ENCODE measurements at places on chromosomes 3 and 15.

GRCh38 chr15:61011576-61012336 is 217.3 kb downstream of the RORA start:
- DNase-seq, result no peak

DNA sequence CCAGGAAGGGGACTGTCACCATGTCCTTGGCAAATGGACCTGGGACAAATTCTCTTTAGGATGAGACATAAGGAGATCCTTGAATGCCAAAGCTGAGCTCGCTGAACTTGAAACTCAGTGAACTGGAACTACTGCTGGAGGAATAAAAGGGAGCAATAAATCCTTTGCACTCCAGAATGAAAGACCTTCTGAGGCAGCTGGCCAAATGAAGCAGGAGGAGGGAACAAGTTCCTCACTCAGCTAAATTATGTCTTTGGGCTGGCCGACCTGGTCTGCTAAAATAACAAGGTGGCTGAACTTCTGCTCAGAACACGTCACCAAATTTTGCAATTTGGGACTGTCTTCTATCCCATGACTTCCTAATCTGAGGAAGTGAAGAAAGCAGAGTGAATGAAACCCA is 314.7 kb downstream of the LPP start:
- DNase-seq, result no peak

DNA sequence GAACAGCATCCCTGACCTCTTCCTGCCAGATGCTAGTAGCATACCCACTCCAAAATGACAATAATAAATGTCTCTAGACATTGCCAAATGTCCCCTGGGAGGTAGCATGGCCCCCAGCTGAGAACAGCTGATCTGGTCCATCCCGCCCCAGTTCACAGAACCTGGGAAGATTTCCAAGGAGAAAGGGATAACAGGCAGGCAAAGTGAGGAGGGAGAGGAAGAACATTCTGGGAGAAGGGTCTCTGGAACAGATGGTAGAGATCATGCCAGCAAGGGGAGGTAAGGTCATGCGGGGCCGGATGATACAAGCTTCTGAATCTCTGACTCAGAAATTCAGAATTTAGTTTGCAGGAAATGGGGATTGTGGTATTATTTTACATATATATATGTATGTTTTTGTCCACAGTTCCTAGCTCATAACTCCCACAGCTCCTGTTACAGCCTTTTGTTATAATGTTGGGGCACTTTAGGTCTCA is 192.7 kb downstream of the SUCLG2 start:
- DNase-seq, result no peak

- DNase-seq, result no peak
Measured at GRCh38 chr3:40324621-40325020, 15.1 kb downstream of the EIF1B start.

DNA sequence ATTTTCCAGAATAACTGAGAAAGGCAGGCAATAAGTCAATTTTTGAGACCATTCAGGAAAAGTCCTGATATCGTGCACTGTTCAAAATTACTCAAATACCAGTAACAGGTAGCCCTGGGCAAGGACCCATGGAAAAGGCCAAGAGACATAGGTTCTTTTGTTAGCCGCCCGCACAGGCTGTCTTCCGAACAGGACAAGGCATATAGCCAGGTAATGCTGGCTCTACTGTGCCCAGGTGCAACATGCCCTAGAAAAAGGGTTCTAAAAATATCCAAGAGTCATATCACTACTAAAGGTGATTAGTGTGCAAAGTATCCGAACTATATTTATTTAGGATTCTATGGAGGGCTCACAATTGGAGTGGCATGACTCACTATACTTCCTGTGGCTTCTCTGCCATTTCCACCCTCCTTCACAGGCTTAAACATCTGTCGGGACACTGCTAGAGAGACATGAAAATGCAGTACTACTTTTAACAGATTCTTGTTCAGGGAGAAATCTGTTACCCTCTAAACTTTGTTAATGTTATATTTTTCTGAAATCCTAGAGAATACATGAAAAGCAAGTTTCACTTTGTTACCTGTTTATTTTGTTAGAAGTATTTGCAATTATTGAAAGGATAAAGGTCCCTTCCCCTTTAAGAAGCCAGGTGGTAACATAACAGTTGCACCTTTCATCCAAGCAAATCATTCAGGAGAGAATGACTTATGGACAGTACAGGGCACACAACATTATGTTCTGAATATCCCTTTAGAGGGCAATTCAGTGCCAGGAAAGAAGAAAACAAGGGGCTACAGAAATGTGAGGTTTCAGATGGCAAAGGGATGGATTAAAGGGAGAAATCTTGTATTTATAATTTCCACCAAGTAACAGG is 293.3 kb upstream of the THBS1 start:
- DNase-seq, result no peak

DNA sequence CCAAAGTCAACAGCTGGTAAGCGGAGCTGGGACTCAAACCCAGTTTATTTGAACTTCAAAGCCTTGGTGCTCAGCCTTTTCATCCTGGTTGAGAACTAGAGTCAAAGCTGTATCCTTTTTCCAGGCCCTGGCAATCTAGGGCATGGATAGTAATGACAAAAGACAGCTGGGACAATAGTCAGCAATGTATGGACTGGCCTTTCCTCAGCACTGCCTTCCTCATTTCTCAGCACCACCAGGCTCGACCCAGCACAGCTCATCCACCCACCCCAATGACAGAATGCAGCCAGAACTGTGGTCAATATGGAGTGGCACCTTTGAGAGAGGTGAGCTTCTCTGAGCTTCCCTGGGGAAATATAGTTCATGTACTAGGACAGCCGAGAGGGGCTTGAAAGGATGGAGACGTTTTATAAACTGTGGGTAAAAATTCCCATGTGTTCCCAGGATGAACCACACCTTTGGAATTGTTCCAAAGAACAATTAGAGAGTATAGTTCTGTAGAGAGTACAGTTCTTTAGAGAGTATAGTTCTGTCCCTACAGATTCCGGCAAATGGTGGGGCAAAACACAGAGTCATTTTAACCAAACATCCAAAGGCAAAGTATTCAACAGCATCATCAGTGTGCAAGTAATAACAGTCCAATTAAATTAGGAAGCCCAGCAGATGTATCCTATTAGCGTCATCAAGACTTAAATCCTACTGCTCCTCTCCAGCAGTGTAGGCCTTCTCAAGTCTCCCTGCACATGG is 30.2 kb upstream of the IREB2 start:
- no peak for DNase-seq

GRCh38 chr3:97862582-97862981 is 40.8 kb downstream of the CRYBG3 start:
- no peak for DNase-seq

DNA sequence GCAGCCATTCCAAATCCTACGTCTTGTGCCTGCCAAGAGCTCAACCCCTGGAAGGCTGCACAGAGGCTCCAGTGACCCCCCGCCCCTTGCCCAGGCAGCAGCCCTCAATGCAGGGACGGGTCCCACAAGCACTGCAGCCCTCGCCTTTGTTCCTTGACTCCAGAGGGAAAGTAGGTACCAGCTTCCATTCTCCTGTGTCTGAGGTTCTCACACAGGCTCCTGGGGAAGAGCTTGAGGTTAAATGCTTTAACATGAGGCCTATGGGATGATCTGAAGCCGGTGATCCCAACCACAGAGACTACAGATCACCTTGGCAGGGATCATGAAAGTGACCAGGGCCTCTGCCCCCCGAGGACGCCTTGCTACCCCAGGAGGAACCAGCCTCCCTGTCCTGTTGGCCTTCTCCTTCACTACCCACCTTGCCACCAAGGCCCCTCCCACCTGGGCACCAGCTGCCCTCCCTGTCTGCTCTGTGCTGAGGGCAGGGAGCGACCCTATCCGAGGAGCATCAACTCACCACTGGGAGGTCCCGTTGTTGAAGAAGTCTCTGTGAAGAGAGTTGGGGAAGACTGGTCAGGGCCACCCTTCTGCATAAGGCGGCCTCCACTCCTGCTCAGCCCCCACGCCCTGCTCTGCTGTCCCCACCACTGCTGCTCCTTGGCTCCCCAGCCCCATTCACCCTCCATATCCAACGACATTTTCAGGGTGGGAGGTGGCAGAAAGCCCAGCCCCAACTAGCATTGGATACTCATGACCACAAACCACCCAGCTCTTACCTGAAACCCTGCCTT is 95.3 kb downstream of the SEC22A start:
- DNase-seq, result no peak

- DNase-seq, result no peak
Measured at GRCh38 chr15:94294556-94294955, 63.2 kb downstream of the MCTP2 start.

DNA sequence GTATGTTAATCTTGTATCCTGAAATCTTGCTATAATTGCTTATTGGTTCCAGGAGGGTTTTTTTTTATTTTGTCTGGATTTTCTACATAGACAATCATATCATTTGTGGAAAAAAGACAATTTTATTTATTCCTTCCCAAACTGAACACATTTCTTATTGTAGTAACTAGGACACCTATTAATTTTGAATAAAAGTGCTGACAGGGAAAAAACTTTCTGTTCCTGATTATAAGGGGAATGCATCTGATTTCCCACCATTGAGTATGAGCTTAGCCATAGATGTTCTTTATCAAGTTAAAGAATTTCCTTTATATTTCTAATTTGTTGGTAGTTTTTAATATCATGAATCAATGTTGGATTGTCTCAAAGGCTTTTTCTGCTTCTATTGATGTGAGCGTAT is 460.7 kb upstream of the CNTN3 start:
- DNase-seq, result no peak

DNA sequence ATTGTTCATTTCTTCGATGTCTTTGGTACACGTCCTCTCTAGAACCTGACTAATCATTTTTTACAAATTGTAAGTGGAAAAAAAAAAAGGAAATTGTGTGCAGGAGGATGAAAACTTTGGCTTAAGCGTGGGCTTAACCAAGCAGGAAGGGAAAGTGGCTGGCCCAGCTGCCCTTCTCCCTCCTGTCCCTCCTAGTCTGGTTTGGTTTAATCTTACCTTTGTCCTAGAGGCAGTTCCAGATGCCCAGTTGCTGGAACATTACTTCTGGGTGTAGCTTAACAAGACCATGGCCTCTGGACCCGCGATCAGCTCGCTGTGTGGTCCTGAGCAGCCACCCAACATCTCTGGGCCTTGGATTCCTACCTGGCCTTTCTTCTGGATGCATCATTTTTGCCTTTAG is 15.4 kb downstream of the PAQR5 start:
- no peak for DNase-seq

DNA sequence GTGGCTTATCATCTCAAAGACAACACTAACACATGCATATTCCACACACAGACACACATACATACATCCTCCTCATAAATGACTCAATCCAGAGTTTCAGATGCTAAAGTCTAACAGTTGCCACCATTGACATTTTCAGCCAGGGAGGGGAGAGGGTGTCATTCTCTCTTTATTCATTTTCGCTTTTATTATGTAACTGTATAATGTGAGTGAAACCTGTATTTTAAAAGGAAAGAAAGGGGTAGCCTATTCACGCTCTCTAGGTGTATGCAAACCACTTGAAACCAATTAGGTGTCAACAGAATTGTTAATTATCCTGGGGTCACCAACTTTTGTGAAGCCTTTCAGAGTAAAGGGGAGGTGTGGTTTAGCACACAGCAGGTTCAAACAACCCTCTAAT is 1282.9 kb downstream of the ROBO2 start:
- DNase-seq, result no peak
